Psoas muscle (tissue), 8 donors: ENCODE measurements at places on chromosomes 6 and 20. TPM values are rescaled to one million over a fixed set of nuclear protein-coding genes. Genes with fewer than 3 reads are reported as not detected.
A peak's percentile ranks its signal among the peaks of the same experiment; 100 is the strongest.

DNA sequence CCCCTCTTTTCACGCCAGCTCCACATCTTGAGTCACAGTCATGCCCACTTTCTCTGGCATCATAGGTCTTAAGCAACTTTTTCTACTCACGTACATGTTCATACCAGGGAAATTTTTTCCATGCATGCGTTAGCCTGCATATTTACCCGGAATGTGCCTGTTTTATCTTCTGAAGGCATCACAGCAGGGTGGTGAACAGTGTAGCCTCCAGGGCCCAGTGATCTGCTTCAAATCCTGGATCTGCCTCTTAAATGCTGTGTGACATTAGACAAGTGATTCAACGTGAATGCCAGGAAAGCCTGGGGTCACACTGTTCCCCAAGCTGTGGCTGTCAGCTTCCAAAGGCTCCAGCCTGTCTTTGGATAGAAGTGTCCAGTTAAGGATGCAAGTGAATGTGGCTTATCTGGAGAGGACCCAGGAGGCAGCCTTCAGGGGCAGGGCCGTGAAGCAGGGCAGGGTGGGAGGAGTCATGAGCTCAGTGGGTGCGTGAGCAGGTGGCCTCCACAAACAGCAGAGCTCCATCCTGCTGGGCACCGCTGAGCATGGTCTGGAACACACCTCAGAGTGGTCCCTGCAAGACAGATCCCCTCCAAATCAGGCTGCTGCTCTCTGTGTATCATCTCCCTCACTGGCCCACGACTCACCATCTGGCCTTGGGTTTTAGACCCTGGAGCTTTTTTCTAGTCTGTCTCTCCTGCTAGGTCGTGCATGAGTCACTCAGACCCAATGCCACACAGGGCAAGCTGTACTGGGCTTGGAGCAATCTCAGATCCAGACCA is 30.4 kb upstream of the CD93 start:
- DNase-seq = no peak

Gene GJE1
- total RNA-seq = not detected

DNA sequence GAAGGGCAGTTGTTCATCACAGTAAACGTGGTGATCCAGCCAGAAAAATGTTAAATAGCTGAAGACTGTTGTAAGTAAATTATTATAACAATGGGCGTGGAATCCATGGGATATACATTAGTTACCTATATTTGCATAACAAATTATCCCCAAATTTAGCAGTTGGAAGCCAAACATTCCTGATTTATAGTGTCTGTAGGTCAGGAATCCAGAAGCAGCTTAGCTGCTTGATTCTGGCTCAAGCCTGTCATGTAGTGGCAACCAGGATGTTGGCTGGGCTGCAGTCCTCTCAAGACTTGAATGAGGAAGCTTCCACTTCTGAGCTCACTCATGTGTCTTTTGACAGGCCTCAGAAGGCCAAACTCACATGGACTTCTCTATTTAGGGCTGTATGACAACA is 6.9 kb upstream of the ADGRB3 start:
- no peak for DNase-seq

GRCh38 chr6:132768051-132768517 is 10.4 kb upstream of the VNN2 start:
- DNase-seq = no peak

DNA sequence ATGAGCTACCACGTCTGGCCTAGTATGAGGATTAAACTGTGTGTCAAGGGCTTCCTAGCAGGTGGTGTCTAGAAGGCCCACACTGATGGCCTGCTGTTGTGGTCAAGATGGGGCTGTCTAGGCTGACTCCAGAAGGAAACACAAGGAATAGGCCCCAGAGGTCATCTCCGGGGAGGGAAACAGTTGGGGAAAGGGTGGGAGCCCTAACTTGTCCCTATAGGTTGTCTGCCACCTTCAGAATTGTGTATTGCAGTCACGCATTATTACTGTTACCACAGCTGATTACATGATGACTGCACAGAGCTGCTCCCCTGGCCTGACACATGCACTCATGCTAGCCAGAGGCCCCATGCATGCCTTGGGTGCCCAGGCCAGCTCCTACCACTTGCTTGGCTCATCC is 27.3 kb downstream of the C20orf203 start:
- no peak for DNase-seq

DNA sequence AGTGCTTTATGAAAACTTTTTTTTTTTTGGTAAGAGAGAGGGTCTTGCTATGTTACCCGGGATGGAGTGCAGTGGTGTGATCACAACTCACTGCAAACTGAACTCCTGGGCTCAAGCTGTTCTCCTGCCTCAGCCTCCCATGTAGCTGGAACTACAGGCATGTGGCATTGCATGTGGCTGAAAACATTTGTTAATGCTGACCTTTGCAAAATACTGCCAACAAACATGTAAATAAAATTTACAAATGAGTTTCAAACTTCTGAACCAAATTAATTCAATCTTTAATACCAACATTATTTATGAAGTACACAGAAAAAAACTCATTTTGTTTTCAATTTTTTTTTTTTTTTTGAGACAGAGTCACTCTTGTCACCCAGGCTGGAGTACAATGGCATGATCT is 26.1 kb upstream of the ZBTB2 start:
- DNase-seq = no peak

DNA sequence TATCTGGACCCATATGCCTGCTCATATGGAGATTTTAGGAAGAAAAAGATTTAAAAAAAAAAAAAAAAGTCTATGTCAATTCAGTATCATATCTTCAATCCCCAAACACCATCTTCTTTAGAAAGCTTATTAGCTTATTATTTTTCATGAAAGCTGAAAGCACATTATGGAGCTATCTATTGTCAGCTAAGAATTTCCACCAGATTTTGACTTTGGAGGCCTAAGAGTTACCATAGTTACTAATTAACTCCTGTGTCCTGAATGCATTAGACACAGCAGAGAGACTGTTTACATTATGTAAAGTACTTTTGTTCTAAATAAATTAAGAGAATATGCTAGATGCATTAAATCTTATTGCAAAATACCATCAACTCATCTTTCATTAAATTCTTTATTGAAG is 255.5 kb upstream of the NRSN1 start:
- DNase-seq = no peak

DNA sequence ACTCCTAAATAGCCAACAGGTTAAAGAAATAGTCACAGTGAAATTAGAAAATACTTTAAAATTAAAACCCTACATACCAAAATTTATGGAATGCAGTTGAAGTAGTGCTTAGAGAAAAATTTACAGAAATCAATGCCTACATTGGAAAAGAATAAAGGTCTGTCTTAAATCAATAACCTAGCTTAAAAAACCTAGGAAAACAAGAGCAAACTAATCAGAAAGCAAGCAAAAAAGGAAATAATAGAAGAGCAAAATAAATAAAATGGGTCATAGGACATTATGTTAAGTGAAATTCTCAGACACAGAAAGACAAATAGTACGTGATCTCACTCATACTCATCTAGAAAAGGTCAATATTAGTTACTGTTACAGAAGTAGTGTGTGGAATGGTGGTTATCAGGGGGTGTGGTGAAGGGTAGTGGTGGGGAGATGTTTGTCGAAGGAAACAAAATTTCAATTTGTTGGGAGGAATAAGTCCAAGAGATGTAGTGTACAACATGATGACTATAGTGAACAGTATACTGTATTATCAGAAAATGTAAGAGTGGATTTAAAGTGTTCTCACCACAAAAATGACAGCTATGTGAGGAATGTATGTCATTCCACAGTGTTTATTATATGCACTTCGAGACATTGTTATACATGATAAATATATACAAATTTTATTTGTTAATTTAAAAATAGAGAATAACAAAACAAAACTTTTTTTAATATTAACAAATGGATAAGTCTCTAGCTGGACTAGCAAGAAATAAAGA is 423.6 kb downstream of the CDH26 start:
- DNase-seq = no peak

- DNase-seq = no peak
These were observed 24.2 kb upstream of the TAGAP start for GRCh38 chr6:159068904-159069578.

DNA sequence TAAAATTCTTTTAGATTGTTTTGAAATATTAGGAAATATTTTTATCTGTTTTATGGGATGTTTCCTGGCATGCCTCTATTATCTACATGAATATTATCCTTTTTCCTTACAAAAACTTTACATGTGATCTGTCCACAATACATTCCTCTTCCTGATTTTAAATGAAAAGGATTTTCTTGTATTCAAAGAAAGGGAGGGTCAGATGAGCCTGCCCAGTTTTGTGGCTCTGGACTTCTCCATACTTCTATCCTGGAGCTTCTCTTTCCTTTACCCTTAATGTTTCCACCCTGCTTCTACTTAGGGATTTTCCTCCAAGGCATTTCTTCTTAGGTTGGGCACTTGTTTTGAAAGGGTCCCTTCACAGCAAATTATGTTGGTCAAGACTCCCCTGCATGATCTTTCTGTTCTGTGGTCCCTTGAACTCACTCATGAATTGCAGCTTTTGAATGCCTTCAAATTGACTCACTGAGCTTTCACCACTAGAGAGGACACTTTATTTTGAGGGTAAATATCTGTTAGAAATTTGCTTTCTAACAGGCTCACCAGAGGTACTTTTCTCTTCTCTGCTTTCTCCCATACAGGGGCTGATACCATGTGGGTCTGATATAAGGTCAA is 104.9 kb downstream of the CENPW start:
- DNase-seq = no peak

Gene SLC25A27
- total RNA-seq = 13.3 TPM

- DNase-seq = no peak
These were observed 13.1 kb downstream of the CYB5R4 start for GRCh38 chr6:83872386-83873118.

DNA sequence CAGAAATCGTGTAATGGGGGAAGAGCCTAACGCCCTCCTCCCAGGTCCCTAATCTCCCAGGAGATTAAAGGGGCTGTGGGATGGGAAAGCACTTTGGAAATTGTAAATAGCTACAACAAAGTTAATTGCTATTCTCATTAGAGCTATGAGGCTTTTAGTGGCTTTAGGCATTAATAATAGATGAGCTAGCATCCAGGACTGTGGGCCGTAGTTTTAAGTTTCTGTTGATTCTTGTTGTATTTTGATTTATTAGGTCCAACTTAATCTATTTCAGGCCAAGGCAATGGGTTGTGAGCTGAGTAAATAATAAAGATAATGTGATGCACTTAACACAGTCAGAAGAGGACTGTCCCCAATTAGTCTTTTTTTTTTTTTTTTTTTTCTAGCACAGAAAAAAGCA is 67.7 kb downstream of the ANKRD6 start:
- no peak for DNase-seq

DNA sequence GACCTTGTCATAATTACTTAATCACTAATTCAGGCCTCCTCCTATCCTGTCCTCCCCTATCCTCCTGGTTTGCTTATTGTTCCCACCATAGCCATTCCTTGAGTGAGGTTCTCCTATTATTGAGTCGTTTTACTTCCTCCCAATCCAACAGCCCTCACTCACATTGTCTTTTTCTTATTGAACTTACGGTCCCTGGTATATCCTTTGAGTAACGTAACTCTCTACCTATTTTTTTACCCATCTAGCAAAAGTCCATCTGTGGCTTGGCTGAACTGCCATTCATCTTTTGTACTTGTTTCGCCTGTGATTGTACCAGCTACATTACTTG is 43.1 kb downstream of the DEK start:
- DNase-seq = no peak

DNA sequence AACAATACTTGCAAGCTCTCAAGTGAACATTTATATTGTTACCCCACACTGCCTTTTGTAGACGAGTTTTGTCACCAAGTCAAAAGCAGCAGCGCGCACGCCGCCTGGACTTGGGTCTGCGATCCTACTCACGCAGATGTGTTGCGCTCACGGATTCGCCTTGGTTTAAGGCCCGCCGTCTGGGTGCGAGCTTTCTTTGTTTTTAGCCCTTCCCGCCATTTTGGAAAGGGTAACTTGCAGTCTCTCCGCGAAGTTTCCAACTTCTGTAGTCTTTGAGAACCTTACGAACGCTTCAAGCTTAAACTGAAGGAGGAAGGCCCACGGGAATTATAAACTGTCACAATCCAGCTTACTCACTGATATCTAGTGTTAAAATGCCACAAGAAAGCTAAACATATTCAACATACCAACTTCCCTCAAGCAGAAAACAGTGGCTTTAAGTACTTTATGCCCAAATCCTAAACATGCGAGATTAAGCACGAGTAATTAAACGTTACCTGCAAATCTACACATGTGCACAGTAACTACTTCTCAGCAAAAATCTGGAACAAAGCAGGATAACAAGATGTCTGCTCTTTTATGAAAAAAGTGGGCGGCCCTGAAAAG is 80.4 kb upstream of the BTN3A2 start:
- DNase-seq = peak; percentile 74

DNA sequence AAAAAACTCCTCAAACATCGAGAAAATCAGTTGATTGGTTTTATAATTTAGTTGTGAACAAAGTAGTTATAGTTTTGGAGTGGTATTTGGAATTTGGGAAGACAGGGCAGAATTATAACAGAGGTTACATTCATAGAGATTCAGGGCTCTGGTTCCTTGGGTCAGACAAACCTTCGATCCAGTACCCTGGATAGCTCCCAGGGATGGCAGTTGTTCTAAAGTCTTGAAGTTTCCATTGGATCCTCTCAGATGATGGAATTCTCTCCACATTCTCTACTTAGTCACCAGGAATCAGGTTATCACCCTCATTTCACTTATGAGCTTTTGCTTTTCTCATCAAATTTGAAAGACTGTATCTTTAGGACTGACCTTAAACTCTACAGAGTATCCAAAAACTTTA is 285.1 kb downstream of the CENPW start:
- no peak for DNase-seq

Gene CAGE1
- total RNA-seq = not detected

- no peak for DNase-seq
These were observed 120.8 kb downstream of the BACH2 start for GRCh38 chr6:90175627-90176538.

Gene PNLDC1
- 0.49 TPM for total RNA-seq

DNA sequence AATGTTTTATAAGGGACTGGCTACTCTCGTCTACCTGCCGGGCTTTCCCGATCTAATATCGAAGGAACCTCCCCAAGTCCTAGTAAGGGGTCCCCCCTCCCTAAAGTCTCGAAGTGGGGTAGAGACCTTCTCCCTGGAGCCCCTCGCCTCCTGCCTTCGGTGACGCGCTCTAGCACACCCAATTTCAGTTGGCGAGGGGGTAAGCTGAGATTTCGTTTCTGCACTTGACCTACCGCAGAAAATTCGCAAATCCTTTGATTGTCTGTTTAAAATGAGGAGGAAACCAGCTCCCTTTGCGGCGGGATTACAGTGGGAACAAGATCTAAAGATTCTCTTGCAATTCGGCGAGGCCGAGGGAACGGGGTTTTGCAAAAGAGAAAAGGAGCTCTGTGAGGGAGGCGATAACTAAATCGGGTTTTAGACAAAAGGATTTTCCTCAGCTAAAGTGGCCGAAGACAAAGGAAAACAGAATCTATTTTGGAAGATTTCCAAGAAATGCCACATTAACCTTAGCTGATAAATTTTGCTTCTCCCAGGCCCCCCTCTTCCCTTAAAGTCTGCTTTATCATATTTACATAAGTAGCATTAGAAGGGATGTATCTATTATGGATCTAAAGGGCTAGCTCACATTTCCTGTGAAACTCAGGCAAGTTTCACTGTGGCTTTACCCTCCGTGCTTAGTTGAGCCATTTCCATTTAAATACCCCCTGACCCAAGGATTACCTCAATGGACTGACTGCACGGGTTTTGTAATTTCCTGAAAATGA is 8.4 kb downstream of the SIM1 start:
- DNase-seq = no peak
